Endothelial cell (in vitro differentiated cells): ENCODE measurements at places on chromosomes 1 and 21. TPM values are rescaled to one million over a fixed set of nuclear protein-coding genes. Genes with fewer than 3 reads are reported as not detected.

The HES3 gene
- not detected for total RNA-seq

The ZNF648 gene
- not detected for total RNA-seq

GRCh38 chr1:4430406-4431365 lies 223.7 kb upstream of the AJAP1 start:
- no peak for DNase-seq

The IL19 gene
- total RNA-seq = not detected

The FCRL5 gene
- not detected for total RNA-seq

GRCh38 chr1:82604524-82604923 lies 803.8 kb downstream of the ADGRL2 start:
- DNase-seq = no peak

DNA sequence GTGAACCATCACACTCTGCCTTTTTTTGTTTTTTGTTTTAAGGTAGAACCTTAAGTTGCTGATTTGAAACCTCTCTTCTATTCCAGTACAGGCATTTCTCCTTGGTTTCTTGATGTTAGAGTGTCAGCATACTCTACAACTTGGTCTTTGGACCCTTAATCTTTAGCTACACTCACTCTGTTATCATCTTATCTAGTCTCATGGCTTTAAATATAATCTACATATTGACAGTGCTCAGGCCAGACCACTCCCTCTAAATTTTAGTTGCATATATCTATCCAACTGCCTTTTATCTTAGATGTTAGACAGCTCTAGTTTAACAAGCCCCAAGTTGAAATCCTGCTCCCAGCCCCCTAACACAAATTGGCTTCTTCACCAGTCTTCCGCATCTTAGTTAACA lies 22.1 kb downstream of the NME7 start:
- DNase-seq = no peak

DNA sequence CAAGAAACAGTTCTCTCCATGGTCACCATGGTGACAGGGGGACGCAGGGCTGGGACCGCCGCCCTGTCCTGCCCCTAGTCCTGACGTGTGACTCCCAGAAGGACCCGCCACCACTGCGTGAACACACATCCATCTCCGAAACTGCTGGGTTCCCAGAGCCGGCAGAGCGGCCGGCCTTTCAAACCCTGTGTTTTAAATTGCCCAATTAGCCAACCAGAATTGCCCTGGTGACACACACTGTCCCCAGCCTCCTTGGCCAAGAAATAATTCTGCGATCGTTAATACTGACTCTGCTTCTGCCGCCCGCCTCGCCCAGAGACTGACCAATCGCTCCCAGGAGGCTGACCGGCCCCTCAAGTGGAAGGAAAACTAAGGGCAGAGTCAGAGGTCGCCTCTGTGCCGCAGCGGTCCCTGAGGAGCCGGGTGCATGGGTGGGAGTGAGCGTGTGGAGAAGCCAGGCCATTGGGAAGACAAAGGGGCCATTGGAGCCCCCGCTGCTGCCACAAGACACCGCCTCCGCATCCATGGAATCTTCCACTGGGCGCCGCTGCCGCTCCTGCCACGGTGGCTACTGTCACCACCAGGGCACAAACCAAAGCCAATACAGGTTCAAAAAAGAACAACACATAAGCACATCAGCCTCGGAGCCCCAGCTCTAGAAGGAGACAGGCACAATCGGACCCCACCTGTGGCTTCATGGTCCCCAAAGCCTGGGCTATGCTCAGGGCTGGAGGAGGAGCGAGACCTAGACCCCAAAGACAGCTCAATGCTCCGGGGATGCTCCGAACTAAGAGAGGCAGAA lies 273.2 kb downstream of the NPHP4 start:
- DNase-seq = no peak

DNA sequence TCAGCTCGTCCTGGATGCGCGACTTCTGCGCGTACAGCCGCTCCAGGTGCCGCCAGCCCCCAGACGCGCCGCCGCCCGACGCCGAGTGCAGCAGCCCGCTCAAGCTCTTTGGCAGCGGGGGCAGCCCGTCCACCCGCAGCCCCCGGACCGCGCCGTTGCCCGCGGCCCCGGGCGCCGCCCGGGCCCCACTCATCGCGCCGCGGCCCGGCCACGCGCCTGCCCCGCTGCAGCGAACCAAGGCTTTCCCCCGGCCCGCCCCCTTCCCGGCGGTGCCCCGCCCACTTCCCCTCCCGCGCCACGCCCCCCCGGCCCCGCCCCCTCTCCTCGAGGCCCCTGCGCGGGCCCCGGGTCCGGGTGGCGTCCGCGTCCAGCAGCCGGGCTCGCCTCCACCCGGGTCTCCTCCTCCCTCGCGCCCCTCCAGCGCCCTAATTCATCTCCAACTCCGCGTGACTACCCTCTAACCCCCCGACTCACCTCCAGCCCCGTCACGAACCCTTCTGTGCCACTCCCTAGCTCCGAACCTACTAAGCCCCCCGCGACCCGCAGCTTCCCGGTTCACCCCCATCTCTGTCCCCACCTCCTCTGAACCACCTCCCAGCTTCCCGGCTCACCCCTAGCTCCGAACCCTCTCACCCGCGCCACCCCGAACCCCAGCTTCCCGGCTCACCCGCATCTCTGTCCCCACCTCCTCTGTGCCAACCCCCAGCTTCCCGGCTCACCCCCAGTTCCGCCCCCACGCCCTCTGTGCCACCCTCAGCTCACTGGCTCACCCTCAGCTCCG lies at the start of gene FAM89A:
FAM89A (minus strand) TSS at position 236 of the 781 bp plus-strand sequence; CDS start at position 193, 43 bp downstream.
- peak; percentile 67 for DNase-seq

GRCh38 chr21:30271156-30271555 lies 11.6 kb downstream of the KRTAP24-1 start:
- DNase-seq = no peak

DNA sequence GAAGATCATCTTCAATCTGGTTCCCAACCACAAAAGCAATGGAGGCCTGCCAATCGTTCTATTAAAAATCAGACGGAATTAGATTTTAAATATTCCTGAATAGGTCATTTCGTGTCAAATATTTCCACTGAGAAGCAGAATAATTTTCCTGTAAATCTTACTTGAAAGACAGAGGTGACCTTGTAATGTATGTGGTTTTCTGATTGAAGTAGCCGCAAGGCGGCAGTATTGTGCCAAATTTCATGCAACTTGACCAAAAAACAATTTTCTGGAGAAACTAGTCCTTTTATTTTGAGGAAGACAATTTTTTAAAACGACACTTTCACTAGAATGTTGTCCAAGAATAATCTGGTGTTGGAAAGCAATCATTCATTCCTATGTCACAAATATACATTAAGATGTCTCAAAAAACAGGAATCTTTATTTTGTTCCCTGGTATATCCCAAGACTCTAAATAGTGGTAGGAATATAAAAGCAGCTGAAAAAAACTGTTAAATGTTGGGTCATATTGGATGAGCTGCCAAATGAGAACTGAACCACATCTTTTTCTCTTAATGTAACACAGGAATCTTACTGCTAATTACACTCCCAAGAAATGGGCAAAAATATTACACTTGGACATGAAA lies 33.6 kb downstream of the SPAG17 start:
- DNase-seq = peak; percentile 70

The ARMH1 gene
- 4.1 TPM for total RNA-seq

- DNase-seq = no peak
Observed at GRCh38 chr1:110648417-110648816, 26.3 kb downstream of the KCNA3 start.

The SNX27 gene
- 28.9 TPM for total RNA-seq

- DNase-seq = no peak
Observed at GRCh38 chr1:228830954-228831481, 95.7 kb downstream of the RHOU start.
